MCF 10A (cell line): ENCODE measurements at places on chromosomes 1 and 21. TPM values are rescaled to one million over a fixed set of nuclear protein-coding genes. Genes with fewer than 3 reads are reported as not detected.

ADORA1 gene
- 0.26 and 0.34 TPM in 2 replicates for total RNA-seq

FRRS1 gene
- 7.2 and 7.4 TPM in 2 replicates for total RNA-seq

MIGA1 gene
- 13.2 and 19.9 TPM in 2 replicates for total RNA-seq

DNA sequence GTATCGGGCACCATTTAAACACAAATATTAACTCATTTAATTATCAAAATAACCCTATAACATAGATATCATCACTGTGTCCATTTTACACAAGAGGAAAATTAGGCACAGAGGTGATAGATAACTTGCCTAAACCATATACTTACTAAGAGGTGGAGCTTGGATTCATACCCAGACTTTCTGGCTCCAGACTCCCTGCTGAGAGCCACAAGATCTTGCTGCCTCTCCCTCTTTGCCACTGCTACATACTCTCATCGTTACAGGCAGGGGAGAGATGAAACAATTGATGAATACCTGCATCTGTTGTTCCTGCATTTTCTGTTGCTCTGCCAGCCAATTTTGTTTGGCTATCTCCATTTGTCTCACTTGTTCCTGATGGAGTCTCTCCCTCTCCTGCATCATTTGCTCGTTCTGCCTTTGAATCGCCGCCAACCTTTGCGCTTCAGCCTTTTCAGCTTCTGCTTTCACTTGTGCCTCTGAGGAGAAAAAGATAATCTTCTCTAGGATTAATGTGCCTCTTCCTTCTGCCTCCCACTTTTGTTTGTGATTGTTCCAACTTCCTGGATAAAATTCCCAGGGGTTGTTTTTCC is 10.6 kb downstream of the GBP5 start:
- DNase-seq, result peak; percentile 21

DNA sequence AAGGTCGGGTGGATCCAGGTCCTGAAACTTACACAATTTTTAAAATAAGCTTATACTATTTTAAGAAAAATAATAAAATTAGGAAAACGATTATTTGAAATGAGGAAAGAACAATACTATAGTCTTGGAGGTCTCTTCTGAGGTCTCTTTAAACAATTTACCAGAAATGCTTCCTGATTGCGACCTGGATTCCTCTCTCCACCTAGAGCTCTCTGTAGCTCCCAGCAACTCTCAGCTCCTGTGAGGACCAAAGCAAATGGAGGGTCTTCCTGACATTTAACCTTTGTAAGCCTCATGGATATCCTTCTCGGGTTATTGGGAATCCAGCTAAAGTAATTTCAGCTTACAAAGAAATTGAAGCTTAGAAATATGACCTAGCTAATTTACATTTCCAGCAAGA is 886 bp downstream of the BTBD8 start:
- DNase-seq, result no peak

- no peak for DNase-seq
Observed at GRCh38 chr1:33244809-33245186, 11.5 kb upstream of the ZNF362 start.

GRCh38 chr1:53606651-53607051 is 132.3 kb downstream of the GLIS1 start:
- DNase-seq, result no peak

DNA sequence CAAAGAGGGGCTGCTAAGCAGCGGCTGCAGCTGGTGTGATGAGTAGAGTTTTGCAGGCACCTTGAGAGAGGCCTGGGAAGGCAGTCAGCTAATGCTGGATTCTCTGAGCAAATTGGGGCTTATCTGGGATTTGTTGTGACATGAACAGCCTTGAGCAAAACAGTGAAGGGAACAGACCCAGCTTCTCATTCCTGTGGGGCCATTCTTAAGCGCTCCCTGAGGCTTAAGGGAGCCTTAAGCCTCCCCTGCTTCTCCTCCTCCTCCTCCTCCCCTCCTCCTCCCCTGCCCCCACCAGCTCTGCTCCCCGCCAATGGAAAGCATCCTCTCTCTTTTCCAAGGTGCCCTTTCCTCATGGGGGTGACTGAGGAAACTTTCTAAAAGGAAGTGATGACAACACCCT is 21.3 kb downstream of the HMGCS2 start:
- no peak for DNase-seq

DNA sequence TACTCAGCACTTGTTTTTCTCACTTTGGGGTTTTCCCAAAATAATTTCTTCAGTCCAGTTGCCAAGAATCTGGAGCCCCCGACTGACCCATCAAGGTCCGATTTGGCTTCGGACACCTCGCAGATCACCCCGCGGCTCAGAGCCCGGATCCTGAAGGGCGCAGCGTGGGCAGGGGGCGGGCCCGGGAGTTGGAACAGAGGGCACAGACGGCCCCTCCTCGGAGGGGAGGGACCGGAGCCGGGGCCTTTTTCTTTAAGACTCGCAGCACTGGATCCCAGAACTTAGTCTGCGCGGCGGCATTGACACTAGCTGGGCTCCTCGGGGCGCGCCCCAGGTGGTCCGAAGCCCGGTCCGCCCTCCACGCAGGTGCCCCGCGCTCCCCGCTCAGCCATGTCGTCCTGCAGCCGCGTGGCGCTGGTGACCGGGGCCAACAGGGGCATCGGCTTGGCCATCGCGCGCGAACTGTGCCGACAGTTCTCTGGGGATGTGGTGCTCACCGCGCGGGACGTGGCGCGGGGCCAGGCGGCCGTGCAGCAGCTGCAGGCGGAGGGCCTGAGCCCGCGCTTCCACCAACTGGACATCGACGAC is at the start of gene CBR3:
Gene CBR3 (plus strand): TSS at position 277 of the 588 bp plus-strand sequence. CDS start 114 bp downstream, at position 391.
- peak; percentile 67 for DNase-seq

- DNase-seq, result no peak
Observed at GRCh38 chr21:44285138-44285992, at the start of gene AIRE. AIRE (plus strand) TSS chr21:44285876; CDS start chr21:44286007, 131 bp downstream.

DNA sequence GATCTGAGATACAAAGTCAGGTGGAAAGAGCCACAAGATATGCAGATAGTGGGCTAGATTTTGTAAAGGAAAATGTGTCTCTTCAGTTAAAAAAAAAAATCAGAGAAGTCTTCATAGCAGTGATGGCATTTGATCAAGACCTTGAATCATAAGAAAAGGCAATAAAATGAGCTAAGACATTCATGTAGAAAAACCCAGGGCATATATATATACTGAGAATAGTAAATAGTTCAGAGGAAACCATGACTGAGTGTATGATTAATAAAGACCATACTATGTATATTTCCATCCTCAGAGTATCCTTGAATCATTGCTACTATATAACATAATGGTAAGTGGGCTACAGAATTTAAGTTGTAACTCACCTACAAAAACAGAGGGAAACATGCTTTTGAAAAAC is 321.7 kb upstream of the NR5A2 start:
- DNase-seq, result no peak

- DNase-seq, result no peak
Observed at GRCh38 chr1:161956097-161956496, 67.6 kb downstream of the OLFML2B start.

GRCh38 chr1:113868387-113869083 is 3.0 kb downstream of the PTPN22 start:
- no peak for DNase-seq

DNA sequence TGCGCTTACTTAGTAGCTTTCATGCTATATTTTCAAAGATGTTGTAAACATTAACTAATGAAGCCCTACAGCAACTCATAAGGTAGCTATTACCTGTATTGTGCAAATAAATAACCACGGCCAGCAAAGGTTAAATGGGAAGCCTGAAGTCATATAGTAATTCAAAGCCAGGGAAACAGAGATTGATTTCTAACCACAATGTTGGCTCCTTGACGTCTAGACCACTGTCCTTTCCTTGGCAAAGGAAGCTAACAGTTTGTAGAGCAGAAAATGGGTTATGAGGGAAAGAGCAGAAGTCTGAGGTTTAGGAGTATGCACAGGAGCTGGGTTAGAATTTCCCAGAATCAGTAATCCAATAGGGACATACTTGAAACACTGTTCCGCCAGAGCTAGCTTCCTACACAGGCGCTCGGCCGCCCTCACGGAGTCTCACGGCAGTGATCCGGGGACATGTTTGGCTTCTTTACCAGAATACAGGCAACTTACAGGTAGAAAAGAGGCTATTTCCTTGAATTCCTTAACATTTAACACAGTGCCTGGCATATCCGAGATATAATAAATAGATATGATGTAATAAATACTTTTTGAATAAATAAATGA is 298.8 kb upstream of the LYPLAL1 start:
- peak; percentile 13 for DNase-seq

DNA sequence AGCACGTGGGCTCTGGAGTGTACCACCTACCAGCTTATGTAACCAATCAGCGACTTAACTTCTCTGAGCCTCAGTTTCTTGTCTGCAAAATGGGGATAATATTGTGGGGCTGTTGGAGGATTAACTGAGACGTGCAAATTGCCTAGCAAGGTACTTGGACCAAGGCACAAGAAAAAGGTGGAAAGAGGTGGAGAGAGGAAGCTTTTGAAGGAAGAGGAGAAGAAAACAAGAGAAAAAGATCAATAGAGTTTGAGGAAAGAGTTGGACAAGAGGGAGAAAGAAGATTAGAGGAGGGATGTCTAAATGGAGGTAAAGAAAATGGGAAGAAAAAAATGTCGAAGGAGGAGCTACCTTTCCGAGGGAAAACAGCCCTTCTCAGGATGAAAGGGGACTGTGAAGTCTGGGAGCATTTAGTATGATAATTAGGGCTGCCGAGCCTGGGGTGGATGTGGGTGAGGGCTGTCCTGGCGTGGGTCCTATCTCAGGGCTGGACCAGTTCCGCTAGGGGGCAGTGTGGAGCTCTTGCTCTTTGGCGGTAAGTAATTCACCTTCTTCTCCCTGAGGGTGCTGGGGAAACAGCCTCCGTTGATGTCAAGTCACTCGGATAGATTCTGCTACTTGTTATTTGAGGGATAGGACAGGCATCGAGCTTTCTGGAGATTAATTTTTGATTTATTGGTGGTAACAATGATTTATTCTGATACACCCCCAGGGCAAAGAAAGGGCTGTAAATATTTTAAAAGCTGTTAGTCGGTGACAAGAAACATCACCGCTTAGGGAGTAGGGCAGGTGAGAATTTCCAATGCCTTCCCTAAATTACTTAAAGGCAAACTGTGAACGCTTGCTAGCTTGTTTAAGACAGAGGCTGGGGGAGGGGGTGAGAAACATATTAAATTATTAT is 79.0 kb upstream of the NFASC start:
- peak; percentile 81 for DNase-seq

GRCh38 chr1:39331647-39332046 is 127.2 kb downstream of the MACF1 start:
- no peak for DNase-seq

DNA sequence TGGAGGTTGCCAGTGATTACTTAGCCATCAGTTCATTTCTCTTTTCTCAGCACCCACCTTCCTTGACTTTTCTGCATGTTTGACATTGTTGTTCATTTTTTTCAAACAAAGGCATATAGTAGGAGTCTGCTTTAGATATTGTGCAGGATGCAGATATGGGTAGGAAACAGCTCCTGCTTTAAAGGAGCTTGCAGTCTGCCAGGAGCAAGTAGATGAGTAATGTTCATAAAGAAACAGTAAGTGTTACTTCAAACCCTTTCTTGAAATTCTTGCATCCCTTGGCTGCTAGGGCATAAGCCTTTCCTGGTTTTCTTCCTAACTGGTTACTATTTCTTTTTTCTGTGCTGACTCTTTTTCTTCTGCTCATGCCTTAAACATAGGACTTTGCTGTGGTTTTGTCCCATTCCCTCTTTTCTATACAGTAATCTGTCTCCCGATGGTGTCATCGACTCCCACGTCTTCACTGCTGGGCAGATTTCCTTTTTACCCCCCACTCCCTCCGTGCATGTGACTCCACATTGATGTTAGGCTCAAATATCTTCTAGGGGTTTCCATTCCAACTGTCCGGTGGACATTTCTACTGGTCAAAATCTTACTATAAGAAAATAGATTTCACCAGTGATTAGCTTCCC is 20.4 kb downstream of the PTGFRN start:
- no peak for DNase-seq

DNA sequence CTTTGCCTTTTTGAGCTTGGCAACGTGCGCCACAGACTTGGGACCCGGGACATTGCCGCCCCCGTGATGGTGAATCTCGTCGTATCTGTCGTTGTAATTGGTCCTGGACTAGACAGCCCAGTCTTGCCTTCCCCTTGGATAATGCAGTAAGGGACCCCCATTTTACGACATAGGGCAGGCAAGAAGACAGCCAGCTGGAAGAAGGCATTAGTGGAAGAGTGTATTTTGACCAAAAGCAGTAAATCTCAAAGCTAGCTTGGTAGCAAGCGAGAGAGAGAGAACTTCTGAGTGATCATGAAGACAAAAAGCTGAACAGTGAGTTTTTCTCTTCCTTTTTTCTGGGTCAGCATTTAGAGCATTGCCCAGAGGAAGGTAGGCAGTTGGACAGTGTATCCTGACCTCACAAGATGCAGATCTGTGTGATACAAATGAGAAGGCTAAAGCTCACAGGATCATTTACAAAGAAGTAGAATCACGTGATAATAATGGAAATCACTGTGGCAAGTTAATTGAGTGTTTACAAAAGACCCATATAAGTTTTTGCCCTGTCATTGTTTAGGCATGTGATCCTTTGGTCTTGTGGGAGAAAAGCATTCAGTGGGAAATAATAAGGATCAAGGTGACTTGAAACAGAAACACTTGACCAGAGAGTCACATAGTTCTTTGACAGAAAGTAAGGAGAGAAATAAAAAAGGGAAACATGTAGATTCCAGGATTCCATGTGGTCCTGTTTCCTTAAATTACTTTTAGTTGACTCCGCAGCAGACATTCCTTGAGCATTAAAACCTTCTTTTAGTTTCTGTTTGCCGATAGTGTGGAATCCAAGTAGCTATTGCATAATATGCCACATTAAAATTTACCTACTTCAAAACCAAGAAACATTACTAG is 66.3 kb downstream of the CNST start:
- peak; percentile 50 for DNase-seq
